ENCODE measurements at places on chromosomes 3 and 15.

GRCh38 chr15:40233727-40234577 lies 4.9 kb upstream of the PAK6 start:
- no peak for DNase-seq

GRCh38 chr3:170465955-170466354 lies 47.3 kb downstream of the CLDN11 start:
- DNase-seq: no peak

DNA sequence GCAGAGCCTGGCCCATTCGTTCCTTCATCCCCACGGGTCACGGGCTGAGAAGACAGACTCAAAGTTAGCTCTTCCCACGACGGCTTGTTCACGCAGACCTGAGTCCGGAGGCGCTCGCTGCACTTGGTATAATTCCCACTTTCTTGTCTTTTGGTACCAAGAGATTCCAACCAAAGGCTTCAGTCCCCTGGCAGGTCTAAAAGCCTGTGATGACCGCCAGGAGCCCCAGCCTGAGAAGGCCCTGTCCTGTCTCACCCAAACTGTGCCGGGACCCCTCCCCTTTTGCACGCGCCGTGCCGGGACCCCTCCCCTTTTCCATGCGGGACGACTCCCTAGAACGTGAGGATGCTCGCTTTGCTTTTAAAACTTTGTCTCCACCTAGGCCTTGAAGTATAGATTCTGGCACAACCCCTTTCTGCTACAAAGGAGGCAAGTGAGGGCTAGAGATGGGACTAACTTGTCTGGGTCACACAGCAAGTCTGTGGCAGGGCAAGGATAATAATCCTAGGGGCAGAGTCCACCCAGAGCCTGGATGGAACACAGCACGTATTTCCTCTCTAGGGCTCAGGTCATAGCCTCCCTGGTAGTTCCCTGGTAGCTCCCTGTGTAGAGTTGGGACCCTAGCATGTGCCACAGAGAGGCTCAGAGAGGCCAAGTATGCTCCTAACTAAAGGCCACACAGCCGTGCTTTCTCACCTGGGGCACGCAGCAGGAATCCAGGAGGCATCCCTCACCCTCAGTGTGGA lies 211.3 kb downstream of the XXYLT1 start:
- DNase-seq: no peak

DNA sequence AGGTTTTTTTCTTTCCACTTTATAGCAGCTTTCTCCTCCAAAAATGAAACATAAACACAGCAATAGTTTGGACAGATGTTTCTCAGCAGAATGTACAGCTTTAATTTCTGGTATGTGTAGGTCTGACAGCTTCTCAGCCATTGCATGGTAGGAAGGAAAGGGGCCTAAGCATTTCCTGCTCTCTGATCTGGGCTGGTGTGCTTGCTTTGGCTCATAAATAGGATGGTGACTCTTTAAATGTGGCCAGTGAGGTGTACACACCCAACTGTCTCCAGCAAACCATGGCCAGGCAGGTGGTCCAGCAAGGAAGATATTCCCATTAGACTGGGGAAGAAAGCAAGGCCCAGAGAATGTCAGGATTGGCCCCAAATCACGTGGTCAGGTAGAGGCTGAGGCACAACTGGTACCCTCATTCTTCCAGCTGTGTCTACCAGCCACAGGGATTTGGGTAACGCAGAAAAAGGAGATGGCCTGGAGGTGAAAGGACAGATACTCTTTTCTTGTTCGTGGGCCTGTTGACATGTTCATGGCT lies 52.1 kb downstream of the ITGA11 start:
- DNase-seq: no peak

- no peak for DNase-seq
Observed at GRCh38 chr15:77085297-77085696, 14.4 kb upstream of the TSPAN3 start.

GRCh38 chr15:78083687-78084448 lies 6.4 kb upstream of the TBC1D2B start:
- no peak for DNase-seq

DNA sequence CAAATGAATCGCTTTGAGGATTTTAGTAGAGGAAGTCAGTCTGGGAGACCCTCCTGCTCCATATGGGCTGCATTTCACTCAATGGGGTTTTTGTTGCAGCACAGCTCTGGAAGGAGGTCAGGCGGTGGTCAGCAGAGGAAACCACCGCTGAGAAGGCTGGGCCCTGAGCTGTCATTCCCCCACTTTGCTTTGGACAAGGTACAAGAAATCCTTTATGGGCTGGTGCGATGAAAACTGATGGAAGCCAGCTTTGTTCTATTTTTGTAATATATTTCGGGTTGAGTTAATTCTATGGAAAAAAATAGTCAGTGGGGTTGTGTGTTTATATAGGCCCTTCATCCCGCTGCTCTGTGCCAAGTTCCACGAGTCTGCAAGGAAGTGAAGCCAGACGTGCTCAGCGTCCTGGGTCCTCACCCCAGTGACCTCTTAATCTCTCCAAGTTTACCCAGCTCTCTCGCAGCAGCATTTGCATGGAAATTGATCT lies 157.1 kb upstream of the TMC3 start:
- DNase-seq: no peak

- no peak for DNase-seq
Observed at GRCh38 chr3:47613722-47614121, 35.1 kb upstream of the CSPG5 start.

GRCh38 chr3:102301155-102301880 lies 133.5 kb upstream of the ZPLD1 start:
- DNase-seq: no peak

GRCh38 chr3:71784201-71784913 lies 591 bp downstream of the PROK2 start:
- DNase-seq: no peak

GRCh38 chr15:74214324-74215021 lies 11.9 kb upstream of the STRA6 start:
- DNase-seq: no peak

DNA sequence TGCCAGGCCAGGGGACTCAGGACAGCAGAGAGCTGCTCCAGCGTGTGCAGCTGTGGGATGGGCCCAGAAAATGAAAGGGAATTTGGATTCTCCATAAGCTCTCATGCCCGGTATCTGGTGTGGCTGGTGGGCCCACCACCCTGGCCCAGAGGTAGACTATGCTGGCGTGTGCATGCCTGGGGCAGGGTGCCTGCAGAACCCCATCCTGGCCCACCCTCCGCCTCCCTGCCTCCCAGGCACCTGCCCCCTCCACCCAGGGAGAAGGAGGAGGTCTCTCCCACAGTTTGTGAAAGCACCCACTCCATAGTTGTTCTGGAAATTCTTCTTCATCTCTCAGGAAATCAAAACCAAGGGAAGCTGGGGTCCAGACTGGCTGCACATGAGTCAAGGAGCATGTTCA lies 112.9 kb downstream of the ADCY5 start:
- no peak for DNase-seq

- DNase-seq: no peak
Observed at GRCh38 chr3:159634483-159634882, 354.2 kb upstream of the IL12A start.

DNA sequence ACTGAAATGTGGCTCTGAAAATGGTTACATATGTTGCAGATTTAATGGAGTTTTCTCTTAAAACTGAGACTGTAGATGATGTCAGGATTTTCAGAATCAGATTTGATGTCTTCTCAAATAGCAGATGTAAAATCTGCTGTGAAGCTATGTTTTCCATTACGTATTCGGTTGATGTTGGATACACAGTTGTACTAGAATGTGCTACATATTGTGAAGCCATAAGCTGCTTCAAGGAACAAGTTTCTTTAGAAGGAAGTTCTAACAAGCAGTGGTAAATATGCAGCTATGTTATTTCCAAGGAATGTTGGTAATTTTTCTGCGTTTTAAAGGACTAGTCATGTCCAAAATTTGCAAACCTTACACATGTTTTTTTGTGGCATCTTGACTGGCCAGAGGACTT lies 197.7 kb downstream of the RBMS3 start:
- DNase-seq: no peak

DNA sequence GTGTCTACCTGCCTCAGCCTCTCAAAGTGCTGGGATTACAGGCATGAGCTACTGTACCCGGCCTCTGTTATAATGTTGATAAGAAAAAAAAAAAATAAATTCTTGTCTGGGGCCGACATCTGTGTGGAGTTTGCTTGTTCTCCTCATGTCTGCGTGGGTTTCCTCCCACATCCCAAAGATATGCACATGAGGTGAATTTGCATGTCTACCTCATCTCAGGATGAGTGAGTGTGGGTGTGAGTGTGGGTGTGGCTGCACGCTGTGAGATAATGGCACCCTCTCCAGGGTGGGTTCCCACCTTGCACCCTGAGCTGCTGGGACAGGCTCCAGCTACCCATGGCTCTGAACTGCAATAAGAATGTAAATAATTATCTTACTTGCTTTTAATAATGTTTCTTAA lies 25.9 kb upstream of the UACA start:
- no peak for DNase-seq

GRCh38 chr3:170999737-171000242 lies 26.7 kb downstream of the SLC2A2 start:
- no peak for DNase-seq

DNA sequence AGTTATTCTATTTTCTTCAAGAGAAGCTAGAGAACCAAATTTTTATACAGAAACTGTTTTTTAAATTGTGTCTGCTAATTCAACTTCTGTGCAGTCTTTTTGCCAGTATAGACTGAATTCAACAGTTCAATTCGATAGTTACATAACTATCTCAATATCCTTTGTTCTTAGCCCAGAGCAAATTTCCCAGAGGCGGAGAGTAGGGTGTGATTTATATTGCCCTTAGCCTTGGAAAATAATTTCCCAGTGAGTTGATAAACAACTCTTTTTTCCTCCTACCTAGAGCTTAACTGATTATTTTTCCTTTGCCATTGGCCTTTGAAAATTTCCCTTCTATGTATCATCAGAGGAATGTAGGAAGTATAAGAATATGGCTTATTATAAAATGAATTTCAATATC lies 420.5 kb downstream of the NSUN3 start:
- DNase-seq: no peak

DNA sequence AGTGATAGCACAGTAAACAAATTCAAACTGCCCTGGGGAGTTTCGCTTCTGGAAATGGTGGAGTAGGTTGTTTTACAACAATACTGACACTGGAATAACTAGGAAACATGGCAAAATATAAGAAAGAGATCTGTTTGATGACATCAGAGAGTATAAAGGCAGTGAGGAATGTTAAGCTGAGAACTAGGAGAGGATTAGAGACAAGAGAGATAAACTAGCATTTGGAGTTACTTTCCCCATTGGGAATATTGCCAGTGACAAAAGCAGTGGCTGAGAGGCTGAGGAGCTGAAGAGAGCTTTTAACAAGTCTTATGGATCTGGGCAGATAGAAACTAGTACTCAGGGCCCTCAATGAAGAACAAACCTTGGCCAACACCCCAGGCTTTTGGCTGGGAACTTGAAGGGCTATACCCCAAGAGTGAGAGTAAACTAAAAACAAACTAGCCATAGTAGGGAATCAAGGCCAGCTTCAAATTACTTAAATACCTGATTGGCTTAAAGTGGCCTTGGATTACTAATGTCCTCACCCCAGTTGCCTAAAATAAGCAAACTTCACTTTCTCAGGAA lies 280.4 kb downstream of the KLF13 start:
- no peak for DNase-seq

GRCh38 chr3:182226995-182227394 lies 515.3 kb downstream of the SOX2 start:
- no peak for DNase-seq

GRCh38 chr3:171239757-171240503 lies 213.4 kb upstream of the SLC2A2 start:
- DNase-seq: peak; percentile 84

DNA sequence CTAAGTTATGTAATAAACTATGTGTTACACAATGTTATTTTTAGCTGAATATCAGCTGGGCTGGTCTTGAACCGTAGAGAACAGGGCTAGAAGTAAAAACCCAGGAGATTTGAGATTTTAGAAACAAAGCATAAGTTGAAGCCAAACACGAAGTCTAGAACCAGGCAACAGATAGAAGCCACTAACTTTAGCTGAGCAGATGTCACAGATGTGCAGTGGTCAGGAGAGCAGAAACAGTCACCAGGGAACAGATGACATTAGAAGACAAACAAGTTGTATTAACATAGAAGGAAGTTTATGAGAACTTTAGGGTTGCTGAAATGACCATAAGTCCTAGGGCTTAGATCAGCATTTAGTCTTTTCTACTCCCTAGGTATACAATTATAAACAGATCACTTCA lies 731.0 kb downstream of the ZNF385D start:
- no peak for DNase-seq

GRCh38 chr3:175743733-175744400 lies 884.7 kb downstream of the NAALADL2 start:
- no peak for DNase-seq

DNA sequence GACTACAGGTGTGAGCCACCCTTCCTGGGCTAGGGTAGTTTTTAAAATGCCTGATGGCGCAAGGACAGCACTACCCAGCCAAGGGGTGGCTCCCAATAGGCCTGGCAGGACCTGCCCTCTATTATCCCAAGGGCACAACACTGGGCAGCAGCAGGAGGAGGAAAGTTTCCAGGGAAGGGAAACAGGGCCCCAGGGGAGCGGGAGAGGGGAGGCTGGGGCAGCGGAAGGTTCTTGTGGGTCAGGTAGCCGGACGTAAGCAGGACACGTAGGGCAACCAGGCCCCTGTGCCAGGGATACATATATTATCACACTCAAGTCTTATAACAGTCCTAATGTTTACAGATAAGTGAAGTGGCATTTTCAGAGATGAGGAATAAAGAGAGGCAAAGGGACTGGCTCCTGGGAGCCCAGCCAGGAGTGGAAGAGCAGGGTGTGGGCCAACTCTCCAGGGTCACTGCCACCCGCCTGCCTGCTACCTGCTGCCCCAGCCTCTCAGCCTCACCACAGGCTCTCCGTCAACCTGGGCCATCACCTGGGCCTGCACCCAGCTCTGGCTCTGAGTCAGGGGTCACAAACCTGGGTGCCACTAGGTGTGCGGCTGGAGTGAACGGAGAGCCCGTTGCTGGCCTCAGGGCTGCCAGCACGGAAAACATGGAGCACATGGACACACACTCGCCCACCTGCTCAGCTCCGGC lies 73.2 kb upstream of the SNRPA1 start:
- no peak for DNase-seq

DNA sequence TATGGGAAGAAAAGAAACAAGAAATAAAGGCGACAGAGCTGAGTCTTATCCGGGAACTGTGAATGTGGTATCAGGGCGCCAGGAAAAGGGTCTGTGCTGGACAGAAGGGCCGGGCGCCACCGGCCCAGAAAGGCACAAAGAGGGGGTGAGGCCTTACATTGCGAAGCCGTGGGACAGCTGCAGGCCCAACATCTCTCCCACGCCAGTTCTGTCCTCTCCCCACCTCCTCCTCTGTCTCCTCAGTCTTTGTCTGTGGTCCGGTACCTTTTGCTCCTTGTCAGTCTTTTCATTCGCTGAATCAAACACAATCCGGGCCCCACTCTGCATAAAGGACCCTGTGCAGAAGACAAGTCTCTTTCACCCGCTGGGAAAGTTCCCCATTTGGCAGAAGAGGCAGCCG lies 81.8 kb downstream of the LRIG1 start:
- DNase-seq: no peak

- peak; percentile 16 for DNase-seq
Observed at GRCh38 chr15:92693691-92694331, 38.2 kb upstream of the FAM174B start.

GRCh38 chr3:45870099-45870498 lies 16.2 kb upstream of the CCR9 start:
- no peak for DNase-seq

- no peak for DNase-seq
Observed at GRCh38 chr15:46091860-46092450, 457.1 kb downstream of the SQOR start.

- DNase-seq: no peak
Observed at GRCh38 chr15:31792611-31793199, 237.6 kb upstream of the CHRNA7 start.

- no peak for DNase-seq
Observed at GRCh38 chr15:96416934-96417759, 86.6 kb downstream of the NR2F2 start.
